ENCODE measurements at places on chromosomes 13 and 19.
A peak's percentile ranks its signal among the peaks of the same experiment; 100 is the strongest.

DNA sequence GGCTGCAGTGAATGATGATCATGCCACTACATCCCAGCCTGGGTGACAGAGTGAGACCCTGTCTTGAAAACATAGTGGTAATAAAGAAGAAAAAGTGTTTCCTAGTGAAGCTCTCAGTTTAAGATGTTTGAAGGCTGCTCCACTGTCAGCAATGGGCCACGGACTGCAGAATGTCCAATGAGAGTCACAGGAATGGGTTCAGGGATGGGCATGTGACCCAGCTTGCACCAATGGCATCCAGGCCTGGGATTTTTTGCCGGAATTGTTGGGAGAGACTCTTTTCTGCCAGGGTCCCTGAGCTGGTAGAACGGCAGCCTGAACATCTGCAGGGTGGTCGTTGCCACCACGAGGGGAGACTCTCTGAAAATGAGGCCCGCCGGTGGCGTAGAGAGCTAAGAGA lies 6.3 kb downstream of the SHISA7 start:
- no peak for DNase-seq

DNA sequence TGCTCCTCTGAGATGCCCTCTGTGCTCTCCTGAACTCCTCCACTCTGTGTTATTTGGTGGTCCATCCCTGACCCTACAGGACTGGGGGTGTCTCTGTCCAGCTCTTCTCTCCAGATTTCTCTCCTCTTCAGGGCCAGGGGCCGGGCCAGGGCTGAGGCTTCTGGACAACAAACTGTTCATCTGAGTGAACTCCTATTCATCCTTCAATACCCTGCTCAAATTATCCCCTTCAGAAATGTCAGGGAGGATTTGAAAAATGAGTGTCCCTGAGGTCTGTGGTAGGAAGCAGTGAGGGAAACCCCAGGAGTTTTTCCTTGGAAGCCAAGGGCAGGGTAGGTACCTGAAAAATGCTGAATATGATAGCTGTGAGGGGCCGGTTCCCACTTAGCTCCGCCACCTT lies 7.6 kb downstream of the PDE4C start:
- no peak for DNase-seq

DNA sequence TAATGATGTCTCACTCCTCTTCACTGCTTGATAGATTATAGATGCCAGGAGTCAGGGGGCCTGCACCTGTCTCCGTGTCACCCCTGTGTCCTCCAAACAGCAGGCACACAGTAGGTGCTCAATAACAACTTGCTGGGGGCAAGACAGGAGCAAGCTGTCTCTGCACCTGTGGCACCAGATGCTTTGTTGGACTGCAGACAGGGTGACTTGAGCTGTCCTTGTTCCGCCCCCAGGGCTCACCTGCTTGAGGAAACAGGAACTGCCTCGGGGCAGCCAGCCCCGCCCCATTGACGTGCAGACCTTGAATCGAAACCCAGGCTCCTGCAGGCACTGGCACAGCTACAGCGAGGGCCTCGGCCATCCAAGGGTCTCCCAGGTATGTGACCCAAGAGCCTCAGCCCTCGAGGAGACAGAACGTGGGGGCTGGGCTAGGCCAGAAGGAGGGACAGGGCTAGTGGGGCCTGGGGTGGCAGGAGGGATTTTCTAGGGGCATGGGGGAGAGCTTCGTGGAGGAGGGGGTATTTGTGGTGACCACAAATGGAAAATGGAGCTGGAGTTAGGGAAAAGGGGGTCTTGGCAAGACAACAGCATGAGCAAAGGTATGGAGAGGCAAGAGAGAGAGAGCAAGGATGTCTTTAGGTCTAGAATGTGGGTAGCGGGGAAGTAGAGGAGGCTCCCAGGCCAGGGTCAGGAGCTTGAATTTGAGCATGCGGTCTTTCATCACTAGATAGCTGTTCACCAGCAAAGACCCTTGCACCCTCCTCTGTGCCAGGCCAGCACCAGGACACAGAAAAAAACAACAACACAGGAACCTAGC lies at the start of gene HSH2D:
TSS of gene HSH2D (plus strand) at position 287 of the 817 bp plus-strand sequence. CDS start 5,066 bp downstream, outside the sequence.
- peak; percentile 40 for DNase-seq

- no peak for DNase-seq
Measured at GRCh38 chr13:29543230-29544215, 52.0 kb downstream of the SLC7A1 start.

DNA sequence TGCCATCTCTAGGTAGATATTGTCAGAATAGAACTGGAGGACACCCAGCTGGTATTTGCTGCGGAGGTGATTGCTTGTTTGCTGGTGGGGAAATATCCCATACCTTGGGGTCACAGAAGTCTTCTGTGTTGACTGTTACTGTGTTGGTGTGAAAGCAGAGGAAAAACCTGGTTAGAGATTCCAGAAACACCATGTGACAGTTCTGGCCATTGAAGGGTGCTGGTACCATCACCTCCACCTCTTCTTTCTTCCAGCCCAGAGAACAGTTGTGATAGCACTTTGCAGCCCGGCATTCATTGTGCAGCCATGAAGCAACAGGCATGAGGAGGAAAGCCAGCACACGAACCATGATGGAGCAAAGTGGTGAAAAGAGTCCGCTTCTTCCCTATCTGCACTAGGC lies 4.9 kb upstream of the LHFPL6 start:
- no peak for DNase-seq

- no peak for DNase-seq
Measured at GRCh38 chr13:97627566-97627965, 193.6 kb downstream of the RAP2A start.

GRCh38 chr13:26785838-26786630 lies 25.4 kb upstream of the GPR12 start:
- DNase-seq: peak; percentile 7

DNA sequence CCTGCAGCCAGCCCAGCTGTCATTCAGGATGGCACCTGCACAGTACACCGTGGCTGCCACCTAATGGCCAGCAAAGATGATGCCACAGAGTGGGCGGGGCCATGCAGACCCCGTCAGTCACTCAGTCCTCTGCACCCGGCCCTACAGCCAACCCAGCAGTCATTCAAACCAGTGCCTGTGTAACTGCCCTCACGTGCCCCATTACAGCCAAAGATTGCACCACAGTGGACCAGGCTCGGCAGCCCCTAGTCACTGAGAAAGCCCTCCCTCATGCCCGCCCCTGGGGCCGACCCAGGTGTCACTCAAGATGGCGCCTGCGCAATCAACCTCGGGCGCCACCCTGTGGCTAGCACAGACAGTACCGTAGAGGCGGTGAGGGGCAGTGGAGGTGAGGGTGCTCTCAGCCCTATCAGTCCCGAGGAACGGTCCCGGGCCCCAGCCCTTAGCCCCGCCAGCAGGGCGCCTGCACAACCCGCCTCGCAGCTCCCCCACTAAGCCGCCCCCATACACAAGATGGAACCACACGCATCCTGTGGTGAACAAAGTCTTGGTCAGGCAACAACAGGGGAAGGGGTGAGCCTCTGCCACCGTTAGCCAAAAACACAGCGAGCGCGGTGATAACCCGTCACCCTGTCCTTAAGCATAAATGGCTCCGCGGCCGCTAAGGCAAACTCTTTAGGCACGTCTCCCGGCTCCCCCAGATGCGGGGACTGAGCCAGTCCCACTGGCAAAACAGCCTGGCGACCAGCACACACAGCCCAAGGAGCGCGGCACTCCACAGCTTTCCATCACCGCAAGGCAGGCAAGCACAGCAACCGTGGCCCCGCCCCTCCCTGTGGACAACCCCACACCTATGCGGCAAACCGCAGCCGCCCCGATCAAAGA lies 2.3 kb downstream of the PEG3 start:
- DNase-seq: no peak

- DNase-seq: peak; percentile 45
Measured at GRCh38 chr19:1592024-1592754, 476 bp downstream of the MBD3 start.

GRCh38 chr19:48745208-48745995 lies 1.3 kb downstream of the IZUMO1 start:
- DNase-seq: no peak

GRCh38 chr19:3450796-3451411 lies 29.4 kb downstream of the SMIM24 start:
- DNase-seq: no peak

DNA sequence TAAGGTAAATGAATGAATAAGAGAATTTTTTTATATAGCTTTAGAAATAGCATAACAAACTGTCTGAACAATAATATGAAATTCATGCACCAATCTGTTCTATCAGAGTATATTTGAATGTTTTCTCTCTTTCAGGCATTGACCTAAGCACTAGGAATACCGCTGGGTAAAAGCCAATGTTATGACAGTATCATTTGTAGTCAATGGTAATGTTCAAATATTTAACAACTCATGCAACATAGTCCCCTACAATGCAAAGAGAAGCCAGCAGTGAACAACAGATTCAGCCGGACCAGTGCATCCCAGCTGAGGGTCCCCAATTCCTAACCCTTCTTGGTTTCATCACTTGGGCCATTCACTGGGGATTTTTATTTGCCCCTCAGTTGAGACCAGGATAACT lies 52.6 kb upstream of the MYCBP2 start:
- no peak for DNase-seq

GRCh38 chr13:47218611-47219010 lies 321.8 kb upstream of the HTR2A start:
- no peak for DNase-seq

- no peak for DNase-seq
Measured at GRCh38 chr13:60274655-60275054, 110.9 kb upstream of the DIAPH3 start.

- DNase-seq: no peak
Measured at GRCh38 chr13:49466292-49466838, 22.3 kb downstream of the SETDB2 start.

DNA sequence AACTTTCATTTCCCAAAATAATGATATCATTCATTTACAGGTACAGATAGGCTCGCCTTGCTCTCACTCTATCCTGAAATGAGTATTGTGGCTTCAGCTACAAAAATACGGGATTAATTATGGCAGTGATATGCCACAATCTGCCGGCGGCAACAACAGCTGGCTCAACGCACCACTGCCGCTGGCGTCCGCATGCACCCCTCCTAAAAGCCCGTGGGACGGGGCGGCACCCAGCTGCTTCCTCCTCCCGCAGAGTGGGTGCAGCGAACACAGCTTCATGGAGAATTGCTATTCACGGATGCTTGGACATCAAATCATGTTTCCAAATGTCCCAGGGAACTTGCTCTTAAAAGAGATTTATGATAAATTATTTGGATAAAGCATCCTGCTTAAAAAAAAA lies 266.8 kb downstream of the TEX29 start:
- DNase-seq: no peak

DNA sequence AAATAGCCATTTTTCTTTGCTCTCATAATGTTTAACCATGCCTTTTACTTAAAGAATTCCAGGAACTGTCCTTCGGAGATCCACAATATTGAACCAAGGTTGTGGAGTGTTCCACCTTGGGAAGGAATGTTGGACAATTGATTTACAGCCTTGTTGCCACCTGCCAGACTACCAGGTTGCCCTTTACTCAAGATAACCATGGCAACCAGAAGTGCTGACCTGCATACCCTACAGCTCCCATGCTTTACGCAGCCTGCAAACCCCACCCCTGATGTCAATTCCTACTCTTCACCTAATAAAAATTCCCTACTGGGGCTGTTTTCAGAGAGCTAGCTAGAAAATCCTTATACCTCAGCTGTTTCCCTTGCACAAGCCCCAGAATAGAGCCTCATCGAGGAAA lies 151.0 kb upstream of the RXFP2 start:
- no peak for DNase-seq

DNA sequence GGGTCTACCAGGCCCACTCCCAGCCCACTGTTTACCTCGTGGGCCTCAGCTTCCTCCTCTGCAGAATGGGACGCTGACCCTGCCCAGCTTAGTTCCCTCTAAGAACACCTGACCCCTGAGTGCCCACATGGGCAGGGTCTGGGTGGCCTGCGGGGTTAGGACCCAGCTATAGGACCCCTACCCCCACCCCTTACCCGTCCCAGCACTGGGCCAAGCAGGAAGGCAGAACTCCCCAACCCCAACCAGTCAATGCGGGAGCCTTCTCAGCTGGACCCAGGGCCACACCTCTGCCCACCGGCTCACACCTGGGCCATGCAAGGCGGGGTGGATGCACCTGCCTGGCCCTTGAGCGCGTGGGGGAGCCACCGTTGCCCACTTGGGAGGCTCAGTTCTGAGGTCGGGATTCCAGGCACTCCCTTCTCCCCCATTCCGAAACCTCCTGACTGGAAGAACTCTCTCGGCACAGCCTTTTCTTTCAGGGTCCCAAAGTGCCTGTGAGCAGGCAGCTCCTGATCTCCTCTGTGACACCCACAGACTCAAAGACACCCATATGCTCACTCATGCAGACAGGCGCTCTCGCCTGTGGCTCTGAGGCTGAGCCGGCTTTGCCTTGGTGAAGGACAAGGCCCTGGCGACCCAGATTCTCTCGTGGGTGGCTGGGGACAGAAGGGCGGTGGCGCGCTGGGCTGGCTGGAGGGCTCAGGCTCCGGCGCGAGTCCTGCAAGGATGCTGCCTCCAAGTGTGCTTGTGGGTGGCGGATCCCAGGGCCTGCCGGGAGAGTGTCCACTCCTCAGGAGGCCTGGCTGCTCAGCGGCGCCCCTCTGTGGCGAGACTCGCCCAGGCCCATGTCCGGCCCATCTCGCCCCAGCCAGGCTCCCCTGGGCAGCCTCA lies 27.9 kb upstream of the PARP4 start:
- no peak for DNase-seq

GRCh38 chr19:21358768-21359451 lies at the start of gene ZNF738:
Gene ZNF738 (plus strand): TSS chr19:21359000. CDS start chr19:21359141, 141 bp downstream.
- peak; percentile 69 for DNase-seq

DNA sequence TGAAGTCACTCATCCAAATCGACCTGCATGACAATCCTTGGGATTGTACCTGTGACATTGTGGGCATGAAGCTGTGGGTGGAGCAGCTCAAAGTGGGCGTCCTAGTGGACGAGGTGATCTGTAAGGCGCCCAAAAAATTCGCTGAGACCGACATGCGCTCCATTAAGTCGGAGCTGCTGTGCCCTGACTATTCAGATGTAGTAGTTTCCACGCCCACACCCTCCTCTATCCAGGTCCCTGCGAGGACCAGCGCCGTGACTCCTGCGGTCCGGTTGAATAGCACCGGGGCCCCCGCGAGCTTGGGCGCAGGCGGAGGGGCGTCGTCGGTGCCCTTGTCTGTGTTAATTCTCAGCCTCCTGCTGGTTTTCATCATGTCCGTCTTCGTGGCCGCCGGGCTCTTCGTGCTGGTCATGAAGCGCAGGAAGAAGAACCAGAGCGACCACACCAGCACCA lies 5.9 kb downstream of the SLITRK5 start:
- no peak for DNase-seq

- DNase-seq: no peak
Measured at GRCh38 chr13:34779171-34779570, 162.9 kb upstream of the NBEA start.

GRCh38 chr19:30647891-30648720 lies 275.9 kb downstream of the ZNF536 start:
- DNase-seq: no peak

DNA sequence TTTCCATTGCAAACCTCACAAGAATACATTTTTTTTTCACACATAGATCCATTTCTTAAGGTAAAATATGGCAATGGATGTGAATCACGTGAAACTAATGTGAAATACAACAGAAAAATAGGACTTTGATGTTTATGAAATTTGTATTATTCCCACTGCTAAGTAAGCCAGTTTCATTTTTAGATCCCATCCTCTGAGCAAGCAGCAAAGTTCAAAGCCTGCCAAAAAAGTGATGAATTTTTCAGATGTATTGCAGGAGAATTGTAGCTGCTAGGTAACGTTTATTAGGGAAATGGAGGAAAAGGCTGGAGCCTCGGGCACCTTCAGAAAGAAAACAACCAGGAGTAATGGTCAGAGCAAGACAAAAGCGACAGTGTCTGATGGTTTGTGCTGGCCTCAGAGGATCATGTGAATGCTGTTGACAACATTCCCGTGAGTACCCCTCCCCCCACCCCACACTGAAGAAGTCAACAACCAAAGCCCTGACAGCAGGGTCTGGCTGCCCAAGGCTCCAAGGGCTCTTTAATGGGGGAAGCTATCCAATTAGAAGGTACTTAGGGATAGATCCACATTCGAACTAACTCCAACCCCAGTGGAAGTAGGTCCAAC lies 95.5 kb downstream of the OXGR1 start:
- no peak for DNase-seq
